ENCODE measurements at places on chromosomes 2 and 18.

GRCh38 chr2:237732070-237732469 is 66.5 kb upstream of the RBM44 start:
- peak; percentile 6 for DNase-seq

- DNase-seq: no peak
These were observed 25.2 kb upstream of the CDH20 start for GRCh38 chr18:61308004-61308403.

GRCh38 chr18:66819235-66819634 is 215.3 kb upstream of the CDH19 start:
- DNase-seq: no peak

- DNase-seq: no peak
These were observed 12.7 kb upstream of the CDH19 start for GRCh38 chr18:66616523-66616983.

GRCh38 chr18:57698571-57699276 is 77.1 kb upstream of the NARS1 start:
- no peak for DNase-seq

GRCh38 chr2:42877511-42877910 is 85.1 kb upstream of the HAAO start:
- no peak for DNase-seq

DNA sequence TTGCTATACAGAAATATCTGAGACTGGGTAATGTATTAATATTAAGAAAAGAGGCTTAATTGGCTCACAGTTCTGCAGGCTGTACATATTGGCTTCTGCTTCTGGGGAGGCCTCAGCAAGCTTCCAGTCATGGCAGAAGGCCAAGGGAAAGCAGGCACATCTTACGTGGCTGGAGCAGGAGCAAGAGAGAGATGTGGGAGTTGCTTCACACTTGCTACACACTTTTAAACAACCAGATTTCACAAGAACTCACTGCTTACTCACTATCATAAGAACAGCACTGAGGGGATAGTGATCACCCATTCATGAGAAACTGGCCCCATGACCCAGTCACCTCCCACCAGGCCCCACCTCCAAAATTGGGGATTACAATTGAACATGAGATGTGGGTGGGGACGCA is 50.6 kb downstream of the MAPRE2 start:
- DNase-seq: no peak

GRCh38 chr18:60929966-60930365 is 403.3 kb upstream of the CDH20 start:
- DNase-seq: no peak

- no peak for DNase-seq
These were observed 60.6 kb downstream of the CYB5A start for GRCh38 chr18:74230922-74231714.

All from COLO829 (cell line).